Stimulated activated naive CD8-positive, alpha-beta T cell treated with anti-CD3 and anti-CD28 coated beads, Interleukin-15, amount 100 ng/mL, for 72 hours (primary cell): ENCODE measurements at places on chromosomes 3 and 15.
A peak's percentile ranks its signal among the peaks of the same experiment; 100 is the strongest.

- no peak for DNase-seq
Observed at GRCh38 chr3:184351511-184352148, 9.8 kb downstream of the CLCN2 start.

DNA sequence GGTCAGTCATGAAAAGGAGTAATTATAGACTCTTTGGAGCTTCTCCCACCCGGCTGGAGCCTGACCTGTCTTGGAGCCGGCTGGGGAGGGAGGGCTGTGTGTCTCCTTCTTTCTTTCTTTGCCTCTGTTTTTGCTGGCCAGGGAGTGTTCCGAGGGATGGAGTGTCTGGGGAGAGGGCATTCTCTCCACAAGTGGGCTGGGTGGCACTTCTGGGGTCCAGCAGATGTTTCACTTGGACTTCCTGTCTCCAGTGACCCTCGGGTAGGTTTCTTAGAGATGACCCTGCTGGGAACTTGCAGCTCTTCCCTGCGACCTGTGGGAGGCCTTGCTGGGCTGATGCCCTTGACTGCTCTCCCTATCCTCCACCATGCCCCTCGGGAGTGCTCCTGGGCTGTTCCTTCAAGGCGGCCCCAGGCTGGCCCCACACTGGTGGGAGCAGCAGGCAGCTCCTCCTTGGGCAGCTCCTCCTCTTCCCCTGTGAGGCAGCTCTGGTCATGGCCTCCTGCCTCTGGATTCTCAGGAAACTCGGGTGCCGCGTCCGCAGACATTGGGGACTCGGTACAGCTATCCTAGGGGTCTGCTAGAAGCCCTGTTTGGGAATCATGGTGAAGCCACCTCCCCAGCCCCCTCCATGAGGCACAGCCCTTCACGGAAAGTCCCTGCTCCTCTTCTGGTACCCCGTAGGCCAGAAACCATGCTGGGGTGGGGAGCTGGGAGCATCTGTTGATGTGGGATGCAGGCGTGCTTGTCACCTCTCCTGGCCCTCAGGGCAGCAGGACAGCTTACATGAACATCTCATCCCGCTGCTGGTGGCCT lies 44.9 kb downstream of the APBA2 start:
- no peak for DNase-seq

DNA sequence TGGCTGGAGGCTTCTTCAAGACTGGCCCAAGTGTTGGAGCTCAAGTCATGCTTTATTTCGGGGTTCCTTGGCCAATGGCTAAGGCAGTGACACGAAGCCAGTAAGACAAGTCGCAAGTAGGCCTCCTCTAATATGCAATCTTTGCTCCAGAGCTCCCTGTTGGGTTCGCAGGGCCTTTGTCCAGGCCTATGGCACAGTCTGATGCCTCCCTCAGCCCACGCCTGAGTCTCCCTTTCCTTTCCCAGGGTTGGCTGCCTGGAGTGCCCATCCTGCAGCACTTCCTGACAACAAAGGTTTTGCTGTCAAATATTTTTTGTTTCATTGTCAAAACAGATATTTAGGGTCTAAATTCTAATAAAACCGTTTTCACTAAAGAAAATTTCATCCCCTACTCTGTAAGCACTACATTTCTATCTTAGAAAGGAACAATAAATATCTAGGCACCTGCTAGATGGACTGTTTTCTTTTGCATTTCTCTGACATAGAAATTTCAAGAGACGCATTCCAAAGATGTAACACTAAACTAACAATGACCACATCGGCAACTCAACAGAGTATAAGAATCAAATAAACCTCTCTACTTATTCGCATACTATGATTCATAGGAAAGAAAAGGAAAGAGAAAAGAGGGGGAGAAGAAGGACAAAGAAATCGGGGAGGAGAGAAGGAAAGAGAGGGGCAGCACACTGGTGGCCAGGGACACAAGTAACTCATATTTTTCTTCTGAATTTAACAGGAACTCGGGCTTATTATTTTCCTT lies 393.1 kb upstream of the ATP11B start:
- no peak for DNase-seq

DNA sequence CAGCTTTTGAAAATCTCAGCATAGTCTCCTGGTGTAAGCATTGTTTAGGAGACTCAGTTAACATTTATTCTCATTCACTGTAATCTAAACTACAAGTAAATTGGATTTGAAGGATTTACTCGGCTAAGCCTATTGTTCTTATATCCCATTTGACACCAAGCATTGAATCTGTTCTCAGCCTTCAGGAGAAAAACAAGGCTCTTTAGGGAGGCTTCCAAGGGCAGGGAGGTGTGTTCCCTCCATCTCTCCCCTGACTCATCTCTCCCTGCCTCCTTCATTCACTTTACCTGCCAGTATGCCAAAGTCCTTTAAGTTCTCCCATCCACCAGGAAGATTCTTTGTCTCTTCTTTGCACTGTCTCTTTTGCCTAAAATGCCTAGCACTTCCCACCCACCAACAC lies 347.8 kb downstream of the MFSD1 start:
- DNase-seq = no peak

DNA sequence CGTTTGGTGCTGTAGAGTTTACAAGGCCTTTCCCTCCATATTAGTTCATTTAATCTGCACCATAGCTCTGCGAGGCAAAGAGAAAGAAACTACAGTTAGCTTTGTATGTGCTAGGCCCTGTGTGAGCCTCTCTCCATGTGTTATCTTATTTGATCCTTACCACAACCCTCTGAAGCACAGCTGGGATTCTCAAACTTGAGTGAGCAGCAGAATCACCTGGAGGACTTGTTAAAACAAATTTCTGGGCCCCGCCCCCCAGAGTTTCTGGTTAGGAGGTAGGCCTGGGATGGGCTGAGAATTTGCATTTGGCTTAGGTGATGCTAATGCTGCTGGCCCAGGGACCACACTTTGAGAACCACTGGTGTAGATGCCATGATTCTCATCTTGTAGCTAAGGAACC lies 12.3 kb downstream of the CA12 start:
- no peak for DNase-seq

- no peak for DNase-seq
Observed at GRCh38 chr3:55074796-55075195, 146.9 kb upstream of the LRTM1 start.

- DNase-seq = no peak
Observed at GRCh38 chr3:106827515-106828213, 549.6 kb upstream of the CCDC54 start.

DNA sequence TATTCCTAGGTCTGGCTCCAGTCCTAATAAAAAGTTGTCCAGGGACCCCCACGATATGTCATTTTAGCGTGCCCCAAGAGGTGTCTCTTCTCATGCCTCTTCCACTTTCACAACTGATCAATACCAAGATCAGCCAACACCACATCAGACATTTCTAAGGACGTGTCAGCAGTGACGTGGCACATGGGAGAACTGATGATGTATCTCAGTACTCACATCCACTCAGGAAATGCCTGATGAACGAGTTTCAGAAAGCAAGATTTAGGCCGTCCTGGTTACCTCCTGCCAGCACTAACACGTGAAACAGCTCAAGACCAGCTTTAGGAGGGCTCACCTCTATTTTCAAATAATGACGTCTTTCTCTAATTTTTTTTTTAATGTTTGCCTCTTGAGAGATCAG lies 19.6 kb downstream of the VGLL4 start:
- DNase-seq = peak; percentile 71

- DNase-seq = no peak
Observed at GRCh38 chr3:67686069-67686468, 31.7 kb upstream of the SUCLG2 start.

DNA sequence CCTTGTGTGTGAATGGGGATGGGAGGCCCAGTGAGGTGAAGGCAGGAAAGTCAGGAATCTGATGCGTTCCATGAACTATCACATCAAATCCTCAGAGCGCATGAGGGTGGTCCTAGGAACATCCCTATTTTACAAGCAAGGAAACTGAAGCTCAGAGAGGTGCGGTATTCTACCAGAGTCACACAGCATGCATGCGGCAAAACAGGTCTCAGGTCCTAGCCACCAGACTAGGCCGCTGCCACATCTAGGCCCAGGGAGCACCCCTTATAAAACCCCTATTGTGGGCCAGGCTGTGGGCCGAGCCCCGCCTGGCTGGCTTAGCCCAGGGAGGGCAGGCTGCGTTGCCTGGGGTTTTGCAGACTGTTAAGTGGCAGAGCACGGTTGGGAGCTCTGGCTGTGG lies 17.9 kb upstream of the GRIP2 start:
- no peak for DNase-seq

- DNase-seq = no peak
Observed at GRCh38 chr15:66961407-66961884, 104.0 kb upstream of the SMAD3 start.
